LHCN-M2 (cell line): ENCODE measurements at places on chromosomes 3 and 15. TPM values are rescaled to one million over a fixed set of nuclear protein-coding genes. Genes with fewer than 3 reads are reported as not detected.

Gene IMPG2
- 0.19 and 0.23 TPM in 2 replicates for total RNA-seq

Gene TTLL3
- total RNA-seq, result 15.4 and 17.3 TPM in 2 replicates

Gene EHD4
- total RNA-seq, result 19.8 and 20.6 TPM in 2 replicates

Gene CAPN3
- 0.17 and 0.77 TPM in 2 replicates for total RNA-seq

Gene RLBP1
- not detected in 2 replicates for total RNA-seq

Gene MYL3
- not detected in 2 replicates for total RNA-seq

Gene BBX
- total RNA-seq, result 35.1 and 50.9 TPM in 2 replicates

Gene RETNLB
- total RNA-seq, result not detected in 2 replicates

Gene TERC
- total RNA-seq, result 434 and 471 TPM in 2 replicates

Gene ACVR2B
- 1.5 and 1.7 TPM in 2 replicates for total RNA-seq

Gene ISG20
- 0.51 and 0.57 TPM in 2 replicates for total RNA-seq

Gene ARL14
- total RNA-seq, result not detected in 2 replicates

Gene GOLGA6D
- not detected in 2 replicates for total RNA-seq
